LoVo (cell line): ENCODE measurements at places on chromosomes 13 and 19.

DNA sequence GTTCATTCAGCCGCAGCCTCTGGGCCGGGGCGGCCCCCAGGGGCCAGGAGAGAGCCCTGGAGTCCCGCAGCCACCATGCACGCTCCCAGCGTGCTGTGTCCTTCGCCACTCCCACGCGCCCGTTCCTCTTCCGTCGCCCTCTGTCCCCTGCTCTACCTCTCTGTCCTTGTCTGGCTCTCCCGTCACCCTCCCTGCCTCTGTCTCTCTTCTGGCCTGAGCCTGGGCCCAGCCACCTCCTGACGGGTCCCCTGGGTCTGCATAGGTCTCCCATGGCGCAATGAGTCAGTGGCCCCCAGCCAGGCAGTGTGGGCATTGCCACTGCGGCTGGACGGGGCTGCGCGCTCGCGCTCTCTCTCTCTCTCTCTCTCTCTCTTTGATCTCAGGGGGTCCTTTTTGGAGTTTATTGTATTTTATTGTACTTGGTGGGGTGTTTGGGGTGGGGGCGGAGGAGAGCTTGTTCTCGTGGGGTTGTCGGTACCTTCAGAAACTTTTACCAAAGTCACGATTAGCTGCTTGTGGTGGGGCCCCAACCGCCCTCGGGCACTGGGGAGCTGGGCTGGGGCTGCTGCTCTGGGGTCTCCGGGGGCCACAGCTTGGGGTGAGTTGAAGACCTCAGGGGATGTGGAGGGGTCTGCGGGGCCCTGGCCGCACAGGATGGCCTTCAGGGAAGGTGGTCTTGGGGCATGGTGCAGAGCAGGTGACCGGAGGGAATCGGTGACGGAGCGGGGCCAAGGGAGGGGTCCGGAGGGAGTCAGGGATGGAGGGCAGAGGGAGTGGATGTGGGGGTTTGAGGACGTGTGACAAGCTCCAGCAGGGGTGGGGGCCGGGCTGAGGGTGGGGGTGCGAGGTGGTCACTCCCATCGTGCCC lies 1.7 kb upstream of the TGFBR3L start:
- no peak for DNase-seq

DNA sequence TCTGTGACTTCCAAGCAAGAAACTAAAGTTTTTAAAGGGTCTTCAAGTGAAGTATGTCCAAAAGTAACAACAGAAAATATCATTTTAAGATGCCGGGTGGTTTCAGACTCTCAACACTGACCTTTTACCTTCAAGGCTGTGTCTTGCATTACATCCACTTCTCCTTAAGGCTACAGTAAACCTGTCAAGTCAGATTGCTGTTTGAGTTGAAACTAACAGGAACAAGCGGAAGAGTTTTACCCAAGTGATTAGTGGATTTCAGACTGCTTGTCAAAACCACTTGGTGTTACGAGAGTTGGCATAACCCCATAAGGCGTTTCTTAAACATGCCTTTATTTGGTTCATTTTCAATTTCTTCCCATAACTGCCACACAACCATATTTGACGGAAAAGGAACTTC lies 283.1 kb downstream of the DCT start:
- no peak for DNase-seq

DNA sequence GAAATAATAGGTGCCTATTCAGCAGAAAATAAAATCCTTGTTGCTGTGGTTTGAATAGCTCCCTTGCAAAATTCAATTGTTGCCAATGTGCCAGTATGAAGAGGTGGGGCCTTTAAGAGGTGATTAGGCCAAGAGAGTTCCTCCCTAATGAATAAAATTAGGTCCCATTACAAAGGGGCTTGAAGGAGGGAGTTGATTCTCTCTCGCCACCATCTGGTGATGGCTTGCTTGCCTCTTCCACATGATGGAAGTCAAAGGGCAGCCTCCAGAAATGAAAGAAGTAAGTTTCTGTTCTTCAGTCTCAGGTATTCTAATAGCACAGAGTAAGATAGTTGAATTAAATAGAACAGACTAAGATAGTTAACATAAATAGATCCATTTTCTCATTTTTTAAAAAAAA lies 3.0 kb upstream of the EEF1AKMT1 start:
- DNase-seq = no peak

GRCh38 chr13:33799950-33800592 lies 17.9 kb upstream of the RFC3 start:
- DNase-seq = peak; percentile 8

- DNase-seq = peak; percentile 5
Observed at GRCh38 chr19:50759886-50760285, 10.4 kb upstream of the GPR32 start.

DNA sequence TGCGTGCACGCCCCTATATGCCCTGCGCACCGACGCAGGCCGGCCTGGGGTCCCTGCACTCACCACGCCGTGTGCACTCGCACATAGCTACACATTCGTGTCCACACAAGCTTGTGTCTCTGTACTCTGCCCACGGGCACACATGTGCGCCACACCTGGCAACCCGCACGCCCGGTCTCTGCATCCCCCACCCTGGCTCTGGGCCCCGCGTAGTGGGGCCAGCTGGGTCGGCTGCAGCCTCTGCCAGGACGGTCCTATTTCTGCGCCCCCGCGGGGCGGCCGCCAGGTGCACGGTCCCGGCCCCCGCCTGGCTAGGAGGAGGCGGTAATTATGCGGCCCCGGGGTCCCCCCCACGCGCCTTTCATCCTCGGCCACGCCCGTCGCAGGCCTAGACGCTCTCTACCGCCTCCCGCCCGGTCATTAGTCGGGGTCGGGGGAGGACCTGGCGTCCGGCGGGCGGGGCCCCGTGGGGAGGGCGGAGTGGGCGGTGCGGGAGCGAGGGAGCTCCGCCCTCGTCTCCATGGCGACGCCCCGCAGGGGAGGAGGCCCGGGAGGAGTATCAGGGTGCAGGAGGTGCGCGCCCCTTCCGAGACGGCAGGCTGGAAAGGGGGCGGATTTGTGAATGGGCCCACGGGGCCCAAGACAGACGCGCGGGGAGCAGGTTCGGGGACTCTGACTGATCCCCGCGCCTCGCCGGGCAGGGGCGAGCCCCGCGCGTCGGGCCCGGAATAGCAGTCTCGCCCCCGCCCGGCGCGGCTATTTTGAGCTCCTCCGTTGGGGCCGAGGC lies 2.8 kb upstream of the CIRBP start:
- peak; percentile 85 for DNase-seq

DNA sequence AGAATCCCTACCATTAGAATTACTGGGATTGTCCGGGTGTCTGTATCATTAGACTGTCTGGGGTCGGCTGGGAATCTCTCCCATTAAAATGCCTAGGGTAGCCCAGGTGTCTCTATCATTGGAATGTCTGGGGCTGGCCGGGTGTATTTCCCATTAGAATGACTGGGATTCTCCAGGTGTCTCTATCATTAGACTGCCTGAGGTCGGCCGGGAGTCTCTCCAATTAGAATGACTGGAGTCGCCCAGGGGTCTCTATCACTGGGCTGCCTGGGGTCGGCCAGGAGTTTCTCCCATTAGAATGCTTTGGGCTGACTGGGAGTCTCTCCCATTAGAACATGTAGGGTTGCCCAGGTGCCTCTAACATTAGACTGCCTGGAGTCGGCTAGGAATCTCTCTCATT lies 1560.7 kb downstream of the UQCRFS1 start:
- no peak for DNase-seq

GRCh38 chr19:38267761-38268483 lies 3.5 kb downstream of the SPINT2 start:
- peak; percentile 32 for DNase-seq

DNA sequence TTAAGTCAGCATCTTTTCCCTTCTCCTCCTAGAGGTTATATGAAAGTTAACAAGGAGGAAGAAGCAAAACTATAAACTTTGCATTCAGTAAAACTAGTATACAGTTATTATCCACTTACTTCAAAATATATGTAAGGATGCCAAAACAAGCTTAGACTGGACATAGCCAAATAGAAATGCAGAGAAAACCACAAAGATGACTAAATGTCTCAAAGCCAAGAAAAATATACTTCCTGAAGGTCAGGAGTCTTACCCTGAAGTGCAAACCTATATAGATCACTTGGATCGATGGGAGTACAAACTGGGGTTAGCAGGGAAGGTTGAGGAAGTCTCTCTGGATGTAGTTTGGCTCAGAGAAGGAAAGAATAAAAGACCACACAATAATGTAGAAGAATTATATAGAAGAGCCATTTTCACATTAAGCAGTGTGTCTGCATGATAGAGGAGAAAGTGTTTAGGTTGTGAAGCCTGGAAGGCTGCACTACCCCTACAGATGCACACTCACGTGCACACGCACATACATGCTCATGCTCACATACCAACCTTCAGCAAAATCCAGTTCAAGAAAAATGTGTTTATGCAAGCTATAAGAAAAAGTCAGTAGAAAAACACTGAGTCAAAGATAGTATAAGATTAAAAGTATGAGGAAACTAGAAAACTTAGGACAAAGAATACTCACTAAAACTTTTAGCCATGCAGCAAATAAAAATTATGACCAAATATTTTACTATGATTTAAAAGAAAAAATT lies 112.1 kb upstream of the RXFP2 start:
- DNase-seq = no peak

GRCh38 chr13:29743201-29743786 lies 107.1 kb downstream of the UBL3 start:
- no peak for DNase-seq

GRCh38 chr13:74969419-74969818 lies 512.5 kb downstream of the TBC1D4 start:
- no peak for DNase-seq

GRCh38 chr19:23381114-23381513 lies 14.2 kb downstream of the ZNF91 start:
- DNase-seq = no peak

DNA sequence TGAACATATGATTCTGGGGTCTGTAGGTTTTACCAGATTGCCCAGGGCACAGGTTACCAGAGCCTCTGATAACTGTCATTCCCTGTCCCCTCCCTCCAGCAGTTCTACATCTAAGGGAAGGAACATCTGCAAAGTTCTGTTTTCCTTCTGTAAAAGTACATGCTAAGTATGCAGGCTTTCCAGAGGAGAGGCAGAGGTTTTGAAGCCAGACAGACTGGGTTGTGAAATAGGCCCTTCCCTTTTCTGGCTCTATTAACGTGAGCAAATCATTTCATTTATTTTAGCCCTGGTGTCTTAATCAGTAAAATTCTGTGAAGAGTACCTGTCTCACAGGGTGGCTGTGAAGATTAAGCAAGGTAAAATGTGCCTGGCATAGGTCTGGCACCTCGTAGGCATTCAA lies 66.1 kb upstream of the C1QTNF9 start:
- DNase-seq = no peak

DNA sequence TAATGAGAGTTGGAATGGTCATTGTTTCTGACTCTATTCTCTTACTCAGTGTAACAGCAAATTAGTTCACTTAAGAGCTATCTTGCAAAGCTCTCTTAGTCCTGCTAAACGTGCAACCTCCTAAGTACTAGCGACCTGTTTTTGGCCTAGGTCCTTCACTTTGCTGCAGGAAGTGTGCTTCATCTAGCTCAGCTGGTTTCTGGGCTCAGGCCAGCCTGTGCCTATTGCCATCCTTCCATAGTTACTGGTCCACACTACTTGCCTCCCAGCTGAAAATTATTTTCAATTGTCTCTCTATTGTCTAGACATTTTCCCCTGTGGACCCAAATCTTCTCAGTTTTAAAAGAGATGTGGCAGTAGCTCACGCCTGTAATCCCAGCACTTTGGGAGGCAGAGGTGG lies 561.3 kb downstream of the FGF9 start:
- DNase-seq = no peak

DNA sequence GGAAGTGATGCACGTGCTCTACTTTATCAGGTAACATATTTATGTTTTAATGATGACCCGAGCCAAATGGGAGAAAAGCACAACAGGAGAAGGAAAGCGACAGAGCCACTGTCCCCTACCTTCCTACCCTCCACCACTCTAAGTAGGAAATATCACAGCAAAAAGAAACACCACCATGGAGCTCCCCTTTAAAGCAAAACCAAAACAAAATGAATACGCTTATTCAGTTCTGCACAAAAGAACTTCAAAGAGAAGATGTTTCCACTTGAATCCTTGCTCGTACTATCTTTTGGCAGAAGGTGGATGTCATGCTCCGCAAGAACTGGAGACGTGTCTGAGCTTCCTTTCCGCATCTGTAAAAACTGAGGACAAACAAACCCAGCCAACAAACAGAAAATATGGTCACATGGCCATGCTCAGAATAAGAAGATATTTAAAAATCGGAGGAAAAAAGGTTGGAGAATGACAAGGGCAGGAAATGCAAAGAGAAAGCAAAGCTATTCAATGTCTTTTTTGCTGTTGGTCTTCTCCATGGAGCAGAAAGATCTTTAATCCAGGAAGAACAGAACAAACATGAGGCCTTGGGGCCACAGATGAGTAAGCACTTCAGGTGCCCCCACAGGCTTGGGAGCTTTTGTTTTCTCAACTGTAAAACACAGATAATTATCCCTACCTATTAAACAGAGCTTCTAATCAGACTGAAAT lies 19.5 kb downstream of the N4BP2L1 start:
- DNase-seq = no peak

DNA sequence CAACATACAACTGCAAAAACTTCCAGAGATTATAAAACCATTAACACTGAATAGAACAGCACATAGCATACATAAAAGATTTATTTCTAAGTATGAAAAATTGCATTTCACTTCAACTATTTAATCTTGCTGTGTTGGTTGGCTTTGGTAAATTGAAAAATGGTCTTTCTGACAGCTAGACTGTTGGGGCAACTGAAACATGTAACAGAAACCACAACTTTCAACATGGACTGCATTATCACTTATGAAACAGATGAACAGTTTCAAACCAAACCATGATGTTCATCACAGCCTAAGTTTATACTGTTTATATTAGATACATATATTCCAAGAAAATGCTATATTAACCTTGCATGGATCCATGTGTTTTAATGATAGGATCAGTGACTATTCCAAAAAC lies 324.1 kb upstream of the PCDH9 start:
- no peak for DNase-seq

GRCh38 chr19:16645140-16645539 lies 14.8 kb downstream of the SMIM7 start:
- DNase-seq = no peak

- no peak for DNase-seq
Observed at GRCh38 chr13:78201411-78201810, 282.8 kb upstream of the EDNRB start.

- DNase-seq = no peak
Observed at GRCh38 chr19:56866538-56866937, 26.0 kb upstream of the PEG3 start.

- DNase-seq = no peak
Observed at GRCh38 chr19:13076787-13077186, 25.9 kb downstream of the LYL1 start.

DNA sequence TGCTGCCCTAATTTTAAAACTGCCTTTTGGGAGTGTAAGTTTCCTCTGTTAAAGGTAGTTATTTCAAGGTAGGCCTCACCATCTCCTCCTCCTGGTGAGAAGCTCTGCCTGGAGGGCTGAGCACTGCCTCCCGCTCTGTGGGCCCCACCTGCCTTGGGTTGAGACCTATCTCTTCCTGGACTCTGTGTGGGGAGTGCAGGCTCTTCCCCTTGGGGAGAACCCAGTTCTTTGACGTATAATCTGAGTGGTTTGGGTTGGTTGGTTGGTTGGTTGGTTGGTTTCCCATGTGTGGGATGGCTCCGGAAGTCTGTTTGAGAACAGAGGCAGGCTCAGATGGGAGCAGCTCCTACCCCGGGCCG lies 39.1 kb downstream of the ACTN4 start:
- DNase-seq = no peak

- DNase-seq = peak; percentile 28
Observed at GRCh38 chr13:79837741-79838450, 356.9 kb downstream of the NDFIP2 start.

GRCh38 chr13:99258210-99258860 lies at the start of gene GPR18:
GPR18 (minus strand) TSS chr13:99258379; CDS start chr13:99255872, 2,507 bp downstream.
- no peak for DNase-seq
